K562 (cell line): ENCODE measurements at places on chromosomes 16 and 17. TPM values are rescaled to one million over a fixed set of nuclear protein-coding genes. Genes with fewer than 3 reads are reported as not detected.
A peak's percentile ranks its signal among the peaks of the same experiment; 100 is the strongest.

DNA sequence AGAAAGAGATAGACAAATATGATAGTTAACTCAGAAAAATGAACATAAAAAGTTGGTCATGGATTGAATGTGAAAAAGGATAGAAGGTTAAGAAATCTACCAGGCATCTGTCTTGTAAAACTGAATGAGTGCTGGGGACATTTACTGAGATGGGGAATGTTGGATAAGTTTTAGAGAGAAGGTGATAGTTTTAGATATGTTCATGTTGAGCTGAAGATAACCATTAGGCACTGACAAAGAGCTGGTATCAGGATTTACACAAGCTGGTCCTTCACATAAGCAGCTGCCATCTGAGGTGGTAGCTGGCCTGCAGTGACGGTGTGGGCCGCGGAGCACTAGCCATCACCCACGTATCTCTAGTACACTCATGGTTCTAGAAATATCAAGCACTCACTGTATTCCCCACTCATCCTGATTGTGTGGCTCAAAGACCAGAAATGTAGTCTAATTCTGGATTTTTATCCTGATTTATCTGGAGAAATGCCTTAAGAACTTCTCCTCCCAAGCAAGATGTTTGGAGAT, 194.4 kb upstream of the KCNJ16 start:
- DNase-seq: no peak

DNA sequence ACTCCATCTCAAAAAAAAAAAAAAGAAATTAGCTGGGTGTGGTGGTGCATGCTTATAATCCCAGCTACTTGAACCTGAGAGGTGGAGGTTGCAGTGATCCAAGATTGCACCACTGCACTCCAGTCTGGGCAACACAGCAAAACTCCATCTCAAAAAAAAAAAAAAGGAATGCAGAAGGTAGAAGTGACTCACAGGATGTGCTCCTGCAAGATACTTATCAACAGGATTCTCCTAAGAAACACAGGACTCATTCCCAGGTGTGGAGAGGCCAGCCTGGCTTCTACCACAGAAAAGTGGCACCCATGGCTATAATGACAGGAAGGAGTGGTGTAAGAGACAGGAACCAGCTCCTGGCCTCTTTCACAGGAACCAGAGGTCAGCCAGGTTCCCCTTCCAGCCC, 13.8 kb downstream of the ELMO3 start:
- DNase-seq: no peak

- no peak for DNase-seq
These were observed 1.9 kb upstream of the STUB1 start for GRCh38 chr16:678209-678857.

GRCh38 chr17:59851439-59852375, 41.0 kb downstream of the TUBD1 start:
- DNase-seq: no peak

The UTS2R gene
- 0.22 TPM in 1 of 2 replicates, not detected in the other for total RNA-seq

- DNase-seq: no peak
These were observed 2.2 kb downstream of the KRT12 start for GRCh38 chr17:40864661-40865390.

DNA sequence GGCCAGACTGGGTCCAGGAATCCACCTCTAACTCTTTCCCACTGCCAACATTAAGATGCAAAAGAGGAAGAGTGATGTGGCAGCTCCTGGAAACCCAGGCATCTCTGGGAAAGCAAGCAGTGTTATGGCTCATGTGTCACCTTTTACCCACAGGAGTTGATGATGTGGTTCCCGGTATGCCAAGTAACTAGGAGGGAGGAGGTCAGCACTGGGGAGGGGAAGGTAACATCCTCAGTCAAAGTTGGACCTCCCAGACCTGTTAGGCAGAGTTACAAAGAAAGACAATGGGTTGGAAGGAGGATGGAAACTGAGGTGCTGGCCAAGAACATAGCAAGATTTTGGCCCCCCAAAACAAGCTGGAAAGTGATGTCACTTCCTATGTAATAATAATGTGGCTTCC, 11.4 kb downstream of the KRABD2 start:
- DNase-seq: no peak

The KAT8 gene
- 78.8 and 85.4 TPM in 2 replicates for total RNA-seq

GRCh38 chr17:81550830-81551457, 1.2 kb downstream of the FAAP100 start:
- no peak for DNase-seq

GRCh38 chr16:4067262-4068001, 48.8 kb downstream of the ADCY9 start:
- DNase-seq: no peak

DNA sequence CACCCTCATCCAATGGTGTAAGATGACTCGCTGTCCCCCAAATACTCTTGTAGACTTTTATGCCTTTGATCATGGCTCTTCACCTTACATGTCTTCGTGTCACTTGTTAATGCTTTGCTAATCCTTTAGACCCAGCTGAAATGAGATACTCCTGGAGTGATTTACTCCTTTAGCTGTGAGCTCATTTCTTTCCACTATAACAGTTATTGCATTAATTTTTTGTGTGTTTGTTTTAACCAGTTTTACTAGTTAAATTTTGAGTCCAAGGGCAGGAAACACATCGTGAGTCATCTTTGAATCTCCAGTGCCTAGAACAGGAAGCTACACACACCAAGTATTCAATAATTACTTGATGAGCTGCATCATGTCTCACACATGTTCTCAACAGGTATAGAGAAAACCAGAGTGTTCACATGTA, 6.5 kb upstream of the CTCF start:
- no peak for DNase-seq

The C17orf113 gene
- 1.1 and 1.2 TPM in 2 replicates for total RNA-seq

The SLC35G6 gene
- not detected in 2 replicates for total RNA-seq

GRCh38 chr17:29138184-29138955, 41.8 kb downstream of the MYO18A start:
- no peak for DNase-seq

DNA sequence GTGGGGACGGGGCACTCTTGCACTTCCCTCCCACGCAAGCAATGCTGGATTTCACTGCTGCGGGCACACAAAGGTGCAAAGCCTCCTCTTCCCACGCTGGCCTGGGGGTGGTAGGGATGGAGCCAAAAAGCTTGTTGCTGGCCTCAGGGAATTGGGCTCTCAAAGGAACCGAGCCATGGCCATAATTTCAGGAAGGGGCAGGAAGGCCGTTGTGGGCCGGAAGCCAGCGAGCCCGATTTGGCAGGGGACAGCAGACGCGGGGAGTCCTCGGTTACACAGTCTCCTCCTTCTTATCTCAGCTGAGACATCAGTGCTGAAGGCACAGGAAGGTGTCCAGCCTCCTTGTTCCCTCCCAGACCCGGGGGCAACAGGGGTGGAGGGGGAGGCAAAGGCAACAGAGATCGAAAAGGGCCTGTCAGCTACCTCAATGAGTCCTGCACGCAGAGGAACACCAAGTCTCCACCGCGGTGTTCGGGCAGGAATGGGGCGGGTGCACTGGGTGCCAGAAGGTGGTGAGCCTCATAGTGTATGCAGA, 59.5 kb downstream of the SLFN11 start:
- DNase-seq: no peak

DNA sequence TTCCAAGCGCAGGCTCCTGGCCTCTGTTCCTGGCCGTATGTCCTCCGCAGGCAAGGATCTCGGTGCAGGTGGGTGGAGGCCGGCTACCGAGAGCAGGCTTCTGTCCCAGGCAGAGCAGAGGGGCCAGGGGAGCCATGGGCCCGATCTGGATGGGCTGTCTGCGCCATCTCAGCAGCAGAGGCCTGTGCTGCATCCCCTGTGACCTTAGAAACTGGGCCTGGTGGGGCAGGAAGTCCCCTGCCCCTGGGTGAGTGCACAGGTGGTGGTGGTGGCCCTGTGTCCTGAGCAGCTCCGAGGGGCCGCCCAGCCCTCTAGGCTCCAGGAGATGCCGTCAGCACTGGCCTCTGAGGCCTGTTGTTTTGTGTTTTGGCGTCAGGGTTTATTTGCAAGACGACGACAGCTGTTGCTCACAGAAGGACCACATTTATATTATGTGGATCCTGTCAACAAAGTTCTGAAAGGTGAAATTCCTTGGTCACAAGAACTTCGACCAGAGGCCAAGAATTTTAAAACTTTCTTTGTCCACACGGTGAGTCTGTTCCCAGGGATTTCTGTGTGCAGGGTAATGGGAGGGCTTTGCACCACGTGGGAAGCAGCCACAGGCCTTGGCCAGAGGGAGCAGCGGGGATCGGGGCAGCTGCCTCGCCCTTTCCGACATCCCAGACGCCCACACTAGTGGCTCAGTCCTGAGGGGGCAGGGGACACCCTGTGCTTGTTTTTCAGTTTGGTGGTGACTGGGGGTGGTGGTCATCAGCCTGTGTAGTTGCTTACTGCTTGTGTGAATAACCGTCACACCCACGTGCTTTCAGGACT, 59.1 kb downstream of the PDPK1 start:
- no peak for DNase-seq

GRCh38 chr17:74441537-74441936, 9.6 kb downstream of the GPRC5C start:
- DNase-seq: no peak

DNA sequence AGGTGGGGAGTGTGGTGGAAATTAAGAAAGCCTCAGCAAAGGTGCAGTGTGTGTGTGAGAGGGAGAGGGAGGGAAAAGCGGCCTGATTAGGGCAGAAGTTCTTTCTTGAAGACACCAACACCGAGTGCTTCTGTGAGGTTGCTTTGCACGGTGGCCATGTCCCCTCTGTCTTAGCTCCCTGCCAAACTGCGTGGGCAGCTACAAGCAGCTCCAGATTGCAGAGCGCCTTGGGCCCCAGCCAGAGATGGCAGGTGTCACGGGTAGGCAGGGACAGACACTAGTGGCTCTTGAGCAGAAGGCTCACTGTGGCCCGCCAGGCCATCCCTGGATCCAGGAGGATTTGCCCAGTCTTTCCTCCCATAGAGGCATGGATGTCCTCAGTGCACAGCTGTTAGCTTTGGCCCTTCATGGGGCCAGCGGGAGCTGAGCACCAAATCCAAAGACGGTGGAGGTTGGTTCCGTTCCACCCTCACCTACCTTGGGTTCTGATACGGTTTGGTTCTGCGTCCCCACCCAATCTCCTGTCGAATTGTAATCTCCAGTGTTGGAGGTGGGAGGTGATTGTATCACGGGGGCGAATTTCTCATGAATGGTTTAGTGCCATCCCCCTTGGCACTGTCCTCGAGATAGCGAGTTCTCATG, 21.4 kb downstream of the KIAA0513 start:
- peak; percentile 47 for DNase-seq

DNA sequence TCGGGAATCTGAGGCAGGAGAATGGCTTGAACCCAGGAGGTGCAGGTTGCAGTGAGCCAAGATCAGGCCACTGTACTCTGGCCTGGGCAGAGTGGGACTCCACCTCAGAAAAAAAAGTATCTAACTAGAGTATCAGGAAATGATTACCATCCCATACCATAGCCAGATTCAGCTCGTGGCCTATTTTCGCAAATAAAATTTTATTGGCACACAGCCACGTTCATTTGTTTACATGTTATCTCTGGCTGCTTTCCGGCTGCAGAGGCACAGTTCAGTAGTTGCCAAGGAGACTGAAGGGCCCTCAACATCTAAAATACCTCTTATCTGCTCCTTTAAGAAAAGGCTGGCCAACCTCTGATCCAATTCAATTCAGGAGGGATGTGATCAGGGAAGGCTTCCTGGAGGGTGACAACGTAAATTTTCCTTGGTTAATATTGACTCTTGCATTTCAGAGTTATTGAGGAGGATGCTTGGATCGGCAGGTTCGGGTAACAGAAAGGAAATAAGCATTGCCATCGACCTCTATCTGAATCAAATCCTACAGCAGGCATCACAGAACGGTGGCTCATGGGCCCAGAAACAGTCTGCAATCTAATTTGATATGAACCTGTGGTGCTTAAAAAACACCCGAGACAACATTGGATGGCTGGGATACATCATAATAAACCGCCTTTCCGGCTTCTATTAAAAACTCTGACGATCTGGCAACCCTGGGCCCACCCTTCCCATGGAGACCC, 73.8 kb downstream of the XYLT1 start:
- DNase-seq: no peak

DNA sequence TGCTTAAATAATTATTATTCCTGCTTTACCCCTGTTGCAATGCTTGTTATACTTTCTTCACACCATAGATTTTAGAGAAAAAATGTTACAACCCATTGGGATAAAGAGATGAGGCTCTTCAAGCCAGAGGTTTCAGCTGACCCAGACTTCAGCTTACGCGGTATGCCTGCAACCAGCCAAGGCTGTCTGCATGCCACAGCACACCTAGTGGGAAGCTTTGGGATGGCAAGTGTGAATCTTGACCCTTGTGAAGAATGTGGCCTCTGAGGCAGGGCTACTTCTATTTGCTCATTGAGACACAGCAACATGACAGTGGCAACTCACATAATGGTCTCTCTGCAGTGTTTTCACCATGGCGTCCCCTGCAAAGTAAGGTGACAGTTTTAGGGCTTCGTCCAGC, 193.9 kb upstream of the PIRT start:
- peak; percentile 4 for DNase-seq

The SLC43A2 gene
- 9.4 and 10.2 TPM in 2 replicates for total RNA-seq

DNA sequence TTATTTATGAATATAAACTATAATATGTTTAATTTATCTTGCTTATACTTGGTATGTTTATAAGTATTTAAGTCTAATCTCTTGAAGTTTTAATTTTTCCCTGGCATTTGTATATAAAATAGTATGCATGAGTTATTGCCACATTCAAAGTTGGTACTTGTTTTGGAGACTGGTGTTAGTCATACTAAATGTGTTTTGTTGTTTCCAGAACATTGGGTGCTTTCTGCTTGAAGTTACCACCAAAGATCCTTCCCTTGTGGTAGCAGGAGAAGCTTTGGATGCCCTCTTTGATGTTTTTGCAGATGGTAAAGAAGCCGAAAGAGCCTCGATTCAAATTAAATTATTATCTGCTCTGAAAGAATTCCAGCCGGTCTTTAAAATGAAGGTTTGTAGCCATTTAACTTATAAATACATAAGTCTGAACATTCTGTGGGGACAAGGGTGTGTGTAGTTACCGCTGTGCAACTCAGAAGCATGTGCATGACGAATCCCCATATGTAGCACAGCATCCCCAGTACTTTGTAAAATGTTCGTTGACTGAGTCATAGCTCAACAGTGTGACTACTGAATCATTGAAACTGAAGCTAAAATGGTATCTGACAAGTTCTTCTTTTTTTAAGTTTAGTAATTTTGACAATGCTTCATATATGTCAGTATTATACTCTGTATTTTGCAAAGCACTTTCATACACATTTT, 36.4 kb downstream of the HEATR3 start:
- no peak for DNase-seq

GRCh38 chr17:81601525-81602120, 35.3 kb downstream of the NPLOC4 start:
- peak; percentile 62 for DNase-seq

The GRAPL gene
- 0.22 TPM in 1 of 2 replicates, not detected in the other for total RNA-seq

- no peak for DNase-seq
These were observed 65.3 kb downstream of the METRNL start for GRCh38 chr17:83144421-83145357.

DNA sequence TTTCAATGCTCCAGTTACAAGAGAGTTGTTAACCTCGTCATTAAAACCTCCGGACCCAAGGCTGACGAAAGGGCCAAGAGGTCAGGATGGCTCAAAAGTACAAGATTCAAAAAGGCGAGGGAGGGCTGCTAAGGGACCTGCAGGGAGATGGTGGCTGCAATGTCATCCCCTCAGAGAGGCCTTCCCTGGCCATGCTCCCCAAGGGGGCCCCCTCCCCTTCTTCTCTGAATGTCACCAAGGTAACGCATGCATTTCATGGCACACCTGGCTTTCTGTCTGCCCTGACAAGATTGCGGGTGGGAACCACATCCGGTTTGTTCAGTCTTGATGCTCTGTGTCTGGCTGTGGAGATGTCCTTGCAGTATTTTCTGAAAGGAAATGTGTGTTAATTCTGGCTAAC, 89.9 kb downstream of the C16orf78 start:
- DNase-seq: no peak

GRCh38 chr17:44137891-44138709, 3.6 kb upstream of the HROB start:
- peak; percentile 95 for DNase-seq

The LPO gene
- total RNA-seq: 0.11 TPM in 1 of 2 replicates, not detected in the other

The TAC4 gene
- not detected in 2 replicates for total RNA-seq
